ENCODE measurements at places on chromosomes 5 and 9. TPM values are rescaled to one million over a fixed set of nuclear protein-coding genes. Genes with fewer than 3 reads are reported as not detected.

The SLC45A2 gene
- polyA plus RNA-seq = 0.12 TPM

The PDZD2 gene
- polyA plus RNA-seq = 17.0 TPM

The STKLD1 gene
- 3.0 TPM for polyA plus RNA-seq

The SETX gene
- polyA plus RNA-seq = 68.9 TPM

The HTR1A gene
- polyA plus RNA-seq = not detected

The LRRC19 gene
- 0.72 TPM for polyA plus RNA-seq

The WDR41 gene
- polyA plus RNA-seq = 72.6 TPM

Data from left lung (tissue), 14 donors.